Adrenal gland (tissue), 19 donors: ENCODE measurements at places on chromosomes 2 and 18. TPM values are rescaled to one million over a fixed set of nuclear protein-coding genes. Genes with fewer than 3 reads are reported as not detected.

Gene TGFA
- 2.3 TPM for total RNA-seq

Gene POTEI
- not detected for total RNA-seq

Gene CTAGE1
- total RNA-seq, result not detected

Gene ASIC4
- total RNA-seq, result 2.2 TPM

Gene LYG1
- total RNA-seq, result not detected

Gene ABHD1
- total RNA-seq, result 3.3 TPM

Gene DSG1
- total RNA-seq, result not detected

Gene GREB1L
- 4.9 TPM for total RNA-seq

GRCh38 chr2:196957881-196958525 lies 31.5 kb upstream of the PGAP1 start:
- DNase-seq, result no peak

GRCh38 chr2:25241452-25241851 lies 73.1 kb upstream of the POMC start:
- no peak for DNase-seq

DNA sequence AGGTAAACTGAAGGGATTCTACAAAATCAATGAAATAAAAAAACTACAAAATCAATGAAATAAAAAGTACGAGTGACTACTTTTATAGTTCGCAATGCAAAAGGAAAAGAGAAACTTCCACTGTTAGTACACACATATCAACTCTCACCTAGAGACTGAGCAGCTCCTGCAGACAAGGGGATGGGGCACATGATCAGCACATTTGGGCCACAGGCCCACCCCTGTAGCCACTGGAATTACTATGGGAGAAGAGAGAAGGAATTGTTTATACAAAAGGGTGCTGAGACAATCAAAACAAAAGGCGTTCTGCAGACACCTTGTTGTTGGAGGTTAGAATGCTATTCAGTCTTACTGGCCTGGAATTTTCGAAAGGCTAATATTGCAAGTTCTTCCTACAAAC lies 34.7 kb upstream of the CD226 start:
- no peak for DNase-seq

DNA sequence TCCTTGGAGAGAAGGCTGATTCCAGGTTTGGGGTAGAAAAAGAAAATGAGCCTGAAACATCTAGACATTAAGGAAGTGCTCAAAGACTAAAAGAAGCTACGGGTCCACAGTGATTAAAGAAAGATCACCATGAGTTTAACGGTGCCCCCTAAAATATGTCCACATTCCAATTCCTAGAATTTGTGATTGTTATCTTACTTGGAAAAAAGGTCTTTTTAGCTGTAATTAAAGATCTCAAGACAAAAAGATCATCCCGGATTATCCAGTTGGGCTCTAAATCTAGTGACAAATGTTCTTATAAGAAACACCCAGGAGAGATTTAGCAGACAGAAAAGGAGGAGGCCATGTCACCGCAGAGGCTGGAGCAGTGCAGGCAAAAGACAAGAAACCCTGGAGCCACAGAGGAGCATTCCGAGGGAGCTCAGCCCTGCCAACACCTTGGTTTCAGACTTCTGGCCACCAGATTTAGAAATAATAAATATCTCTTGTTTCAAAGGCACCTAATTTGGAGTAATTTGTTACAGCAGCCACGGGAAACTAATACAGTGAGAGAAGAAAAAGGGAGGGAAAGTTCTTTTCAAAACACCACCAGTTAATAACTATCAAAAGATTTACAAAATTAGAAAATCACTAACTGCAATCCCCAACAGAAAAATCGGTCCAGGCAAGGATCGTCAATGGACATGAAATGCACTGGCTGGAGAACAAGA lies 8.5 kb downstream of the UXS1 start:
- no peak for DNase-seq

- DNase-seq, result no peak
Observed at GRCh38 chr18:59650266-59650820, 46.9 kb downstream of the CCBE1 start.

- DNase-seq, result no peak
Observed at GRCh38 chr2:191166756-191167445, 16.1 kb upstream of the STAT4 start.

DNA sequence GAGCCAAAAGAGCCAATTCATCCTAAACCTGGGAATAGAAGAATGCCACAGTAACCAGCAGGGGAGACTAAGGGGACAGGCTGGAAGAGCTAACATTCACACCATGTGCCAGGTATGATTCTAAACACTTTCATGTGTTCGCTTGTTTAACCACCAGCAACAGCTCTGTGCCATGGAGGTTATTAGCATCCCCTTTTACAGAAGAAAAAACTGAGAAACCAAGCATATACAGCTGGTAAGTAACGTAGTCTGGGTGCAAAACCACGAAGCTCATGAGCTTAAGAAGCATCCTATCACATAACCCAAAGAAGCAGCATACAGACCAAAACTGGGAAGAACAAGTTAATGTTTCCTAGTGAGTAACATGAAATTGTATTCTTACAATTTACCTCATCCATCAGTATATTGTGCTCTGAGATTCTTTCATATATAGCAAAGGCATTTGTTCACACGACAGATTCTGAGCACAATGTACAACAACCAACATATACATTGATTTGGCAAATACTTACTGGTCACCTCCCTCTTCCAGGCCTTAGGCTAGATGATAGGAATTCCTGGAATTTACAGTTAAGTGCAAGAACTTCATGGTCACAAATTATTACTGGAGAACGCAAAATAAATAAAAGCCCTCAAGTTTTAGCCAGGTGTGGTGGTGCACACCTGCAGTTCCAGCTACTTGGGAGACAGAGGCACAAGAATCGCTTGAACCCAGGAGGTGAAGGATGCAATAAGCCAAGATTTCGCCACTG lies 36.5 kb upstream of the HNRNPA3 start:
- DNase-seq, result no peak

GRCh38 chr2:184481865-184482264 lies 116.5 kb upstream of the ZNF804A start:
- DNase-seq, result no peak

- peak; percentile 68 for DNase-seq
Observed at GRCh38 chr2:80086831-80087230, 217.7 kb downstream of the LRRTM1 start.

GRCh38 chr2:180336550-180336949 lies 329.5 kb upstream of the CWC22 start:
- no peak for DNase-seq

DNA sequence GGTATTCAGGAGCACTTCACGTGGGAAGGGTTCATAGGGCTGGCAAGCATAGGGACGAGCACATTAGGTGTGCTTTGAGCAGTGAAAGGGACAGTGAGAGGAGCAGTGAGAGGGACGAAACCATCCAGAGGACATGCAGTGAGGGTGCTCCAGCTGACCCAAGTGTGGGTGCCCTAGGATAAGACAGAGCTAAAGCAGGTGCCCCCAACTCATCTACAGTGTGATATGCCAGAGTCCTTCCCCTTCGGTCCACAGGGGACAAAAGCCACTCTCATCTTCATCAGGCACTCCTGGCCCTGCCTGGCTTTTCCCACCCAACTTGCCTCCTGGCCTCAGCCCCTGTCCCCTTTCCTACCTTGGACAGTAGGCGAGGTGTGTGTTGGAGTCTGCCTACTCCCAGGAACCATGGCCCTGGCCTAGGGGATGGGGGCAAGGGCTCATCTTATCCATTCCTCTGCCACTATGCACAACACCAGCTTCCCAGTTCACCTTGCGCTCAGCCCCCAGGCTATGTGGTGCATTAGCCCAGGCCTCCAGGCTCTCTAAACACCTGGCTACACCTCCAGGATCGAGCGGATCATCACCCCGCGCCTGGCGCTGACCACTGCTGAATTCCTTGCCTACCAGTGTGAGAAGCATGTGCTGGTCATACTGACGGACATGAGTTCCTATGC lies 16.1 kb upstream of the ANKRD53 start:
- no peak for DNase-seq

- no peak for DNase-seq
Observed at GRCh38 chr2:29323961-29324360, 208.7 kb downstream of the CLIP4 start.

DNA sequence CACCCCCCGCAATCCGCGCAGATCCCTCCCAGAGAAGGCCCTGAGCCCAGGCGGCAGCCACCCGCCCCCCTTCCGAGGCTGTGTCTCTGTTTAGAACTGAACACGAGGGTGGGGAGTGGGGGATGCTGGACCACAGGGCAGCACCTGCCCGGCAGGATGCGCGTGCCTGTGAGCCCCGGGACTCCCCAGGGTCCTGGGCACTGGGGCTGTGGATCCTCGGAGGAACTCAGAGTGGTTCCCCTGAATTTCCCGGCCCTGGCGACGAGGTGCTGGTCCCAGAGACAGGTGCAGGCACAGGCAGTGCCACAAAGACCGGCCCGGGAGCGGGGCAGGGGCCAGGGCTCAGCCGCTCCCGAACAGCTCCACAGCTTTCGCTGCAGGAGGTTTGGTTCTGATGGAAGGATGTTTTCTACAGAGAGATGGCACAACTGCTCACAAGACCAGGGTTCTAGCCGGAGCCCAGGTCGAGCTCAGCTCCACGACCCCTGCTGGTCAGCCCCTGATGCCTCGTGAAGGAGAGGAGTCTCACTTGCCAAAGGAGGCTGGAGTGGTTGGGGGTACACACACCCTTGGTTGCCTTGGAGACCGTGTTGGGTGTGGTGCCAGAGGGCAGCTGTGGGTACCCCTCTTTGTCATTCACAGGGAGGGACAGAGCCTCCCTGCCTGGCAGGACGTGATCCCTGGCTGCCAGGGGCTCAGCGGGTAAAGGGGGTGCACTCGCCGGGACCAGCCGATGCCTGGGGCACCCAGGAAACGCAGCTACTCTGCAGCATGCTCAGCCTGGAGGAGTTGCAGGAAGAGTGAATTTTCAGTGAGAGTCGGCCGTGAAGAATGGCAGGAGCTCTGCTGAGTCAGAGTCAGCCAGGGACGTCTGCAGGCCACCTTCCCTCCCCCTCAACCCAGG lies 4.4 kb upstream of the NEU4 start:
- DNase-seq, result no peak

DNA sequence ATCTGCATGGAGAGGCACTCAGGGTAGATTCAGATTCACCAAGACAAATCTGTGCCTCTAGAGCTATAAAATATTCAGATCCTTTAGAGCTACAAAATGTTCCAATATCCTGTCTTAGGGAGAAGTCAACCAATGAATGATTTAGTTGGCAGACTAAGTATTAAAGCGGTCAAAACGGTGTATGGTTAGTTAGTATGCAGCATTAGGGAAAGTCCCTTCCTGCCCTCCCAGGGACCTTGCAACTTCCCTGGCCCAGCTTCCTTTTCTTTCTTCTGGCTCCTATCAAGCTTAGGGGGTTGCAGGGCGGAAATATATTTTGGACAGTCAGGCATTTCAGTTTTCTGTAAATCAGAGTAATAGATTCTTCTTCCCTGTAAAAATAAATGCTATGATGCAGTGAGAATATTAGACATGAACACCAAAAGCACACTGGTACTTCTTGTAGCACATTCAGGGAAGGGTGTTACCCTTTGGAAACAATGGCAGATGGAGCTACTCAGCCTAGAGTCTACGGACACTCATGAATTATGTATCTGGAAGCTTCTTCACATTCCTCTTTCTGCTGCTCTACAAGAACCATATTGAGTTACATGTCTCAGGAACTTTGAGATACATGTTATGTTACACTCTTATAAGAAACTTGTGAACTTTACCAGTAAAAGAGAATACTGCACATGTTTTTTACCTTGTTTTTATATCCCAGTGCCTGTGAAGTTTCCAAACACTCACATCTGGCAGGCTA lies 45.7 kb downstream of the CCDC93 start:
- DNase-seq, result no peak

GRCh38 chr2:29987146-29987545 lies 65.8 kb upstream of the ALK start:
- DNase-seq, result no peak

GRCh38 chr2:31142110-31142509 lies 3.9 kb upstream of the GALNT14 start:
- no peak for DNase-seq

DNA sequence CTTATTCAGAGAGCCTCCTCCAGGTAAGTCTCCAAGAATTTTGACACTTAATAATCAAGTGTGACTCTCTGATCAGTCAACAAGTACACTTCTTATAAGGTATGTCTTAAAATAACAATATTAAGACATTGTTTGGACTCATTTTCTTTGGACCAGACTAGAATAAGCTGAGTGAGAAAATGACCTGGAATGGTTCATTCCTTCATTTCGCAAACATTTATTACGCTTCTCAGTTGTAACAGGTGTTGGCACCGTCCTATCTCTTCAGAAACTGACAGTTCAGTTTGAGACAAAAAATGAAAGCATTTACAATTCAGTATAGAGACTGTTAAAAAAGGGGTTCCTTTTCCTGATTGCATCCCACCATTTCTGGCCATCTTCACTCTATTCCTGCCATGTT lies 46.6 kb downstream of the TSPYL6 start:
- DNase-seq, result no peak

GRCh38 chr2:85222792-85223191 lies 89.6 kb downstream of the TCF7L1 start:
- DNase-seq, result no peak

- no peak for DNase-seq
Observed at GRCh38 chr2:2892892-2893291, 484.7 kb downstream of the EIPR1 start.

DNA sequence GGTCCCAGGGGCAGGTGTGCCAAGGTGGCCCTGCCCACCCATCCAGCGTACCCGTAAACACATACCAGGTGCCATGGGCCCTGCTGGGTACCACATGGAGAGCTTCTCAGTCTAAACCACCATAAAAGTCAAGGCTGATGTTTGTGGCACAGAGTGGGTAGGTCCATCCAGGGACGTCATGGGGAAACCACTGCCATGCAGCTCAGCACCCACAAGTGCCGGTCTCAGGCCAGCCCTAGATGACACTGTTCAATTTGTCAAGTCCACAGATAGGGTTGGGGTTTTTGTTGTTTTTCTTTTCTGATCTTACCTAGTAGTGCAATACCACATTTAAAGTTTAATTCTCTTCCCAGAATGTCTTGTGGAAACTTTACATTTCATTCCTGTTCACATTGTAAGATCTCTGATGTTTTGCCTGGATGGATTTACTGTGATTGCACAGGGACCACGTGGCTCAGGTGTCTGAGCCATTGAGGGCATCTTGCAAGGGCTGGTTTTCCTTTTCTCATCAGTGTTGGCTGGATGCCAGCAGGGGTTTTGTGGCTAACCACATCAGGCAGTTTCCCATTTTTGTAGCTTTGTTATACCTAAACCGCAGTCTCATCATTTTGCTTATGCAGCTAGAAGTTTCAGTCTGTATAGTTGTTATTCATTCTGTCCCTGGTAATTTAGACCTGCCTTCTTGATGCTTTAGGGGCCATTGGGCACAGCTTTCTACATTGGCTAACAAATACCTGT lies 64.7 kb downstream of the STK25 start:
- DNase-seq, result peak; percentile 37

DNA sequence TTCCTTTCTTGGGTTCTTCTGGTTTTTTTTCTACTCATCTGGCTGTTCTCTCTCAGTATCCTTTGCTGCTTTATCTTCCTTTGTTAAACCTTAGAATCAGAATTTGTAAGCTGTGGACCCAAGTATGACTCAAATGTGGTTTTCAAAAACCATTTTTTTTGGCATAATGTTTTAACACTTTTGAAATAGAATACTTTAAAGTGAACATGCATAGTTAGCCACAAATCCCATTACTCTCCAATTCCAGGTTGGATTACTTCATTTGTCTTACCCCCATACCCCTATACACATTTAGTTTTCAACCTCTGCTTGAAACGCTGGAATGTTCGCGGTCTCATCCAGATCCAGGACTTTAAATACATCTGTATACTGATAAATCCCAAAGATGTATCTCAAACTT lies 29.1 kb downstream of the ALMS1 start:
- DNase-seq, result no peak

GRCh38 chr18:35189510-35189909 lies 51.3 kb upstream of the ZNF397 start:
- no peak for DNase-seq

GRCh38 chr18:50312296-50313030 lies 25.0 kb upstream of the CXXC1 start:
- DNase-seq, result no peak

- DNase-seq, result no peak
Observed at GRCh38 chr2:158637357-158637756, 157.8 kb upstream of the DAPL1 start.
